ENCODE measurements at places on chromosomes 7 and 10.

DNA sequence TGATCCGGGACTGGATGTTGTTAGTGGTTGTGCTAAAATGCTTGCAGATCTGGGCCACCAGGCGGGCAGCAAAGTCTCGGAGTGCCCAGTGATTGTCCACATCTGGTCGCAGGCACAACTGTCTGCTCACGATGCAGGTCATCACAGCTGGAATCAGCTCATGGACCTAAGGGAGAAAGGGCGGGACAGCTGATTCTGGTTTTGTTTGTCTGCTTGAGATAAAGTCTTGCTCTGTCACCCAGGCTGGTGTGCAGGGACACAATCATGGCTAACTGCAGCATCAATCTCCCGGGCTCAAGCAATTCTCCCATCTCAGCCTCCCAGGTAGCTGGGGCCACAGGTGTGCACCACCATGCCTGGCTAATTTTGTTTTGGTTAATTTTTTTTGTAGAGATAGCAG, 8.0 kb downstream of the TAF6 start:
- DNase-seq, result no peak

GRCh38 chr7:128939861-128940410, 2.2 kb downstream of the IRF5 start:
- no peak for DNase-seq

DNA sequence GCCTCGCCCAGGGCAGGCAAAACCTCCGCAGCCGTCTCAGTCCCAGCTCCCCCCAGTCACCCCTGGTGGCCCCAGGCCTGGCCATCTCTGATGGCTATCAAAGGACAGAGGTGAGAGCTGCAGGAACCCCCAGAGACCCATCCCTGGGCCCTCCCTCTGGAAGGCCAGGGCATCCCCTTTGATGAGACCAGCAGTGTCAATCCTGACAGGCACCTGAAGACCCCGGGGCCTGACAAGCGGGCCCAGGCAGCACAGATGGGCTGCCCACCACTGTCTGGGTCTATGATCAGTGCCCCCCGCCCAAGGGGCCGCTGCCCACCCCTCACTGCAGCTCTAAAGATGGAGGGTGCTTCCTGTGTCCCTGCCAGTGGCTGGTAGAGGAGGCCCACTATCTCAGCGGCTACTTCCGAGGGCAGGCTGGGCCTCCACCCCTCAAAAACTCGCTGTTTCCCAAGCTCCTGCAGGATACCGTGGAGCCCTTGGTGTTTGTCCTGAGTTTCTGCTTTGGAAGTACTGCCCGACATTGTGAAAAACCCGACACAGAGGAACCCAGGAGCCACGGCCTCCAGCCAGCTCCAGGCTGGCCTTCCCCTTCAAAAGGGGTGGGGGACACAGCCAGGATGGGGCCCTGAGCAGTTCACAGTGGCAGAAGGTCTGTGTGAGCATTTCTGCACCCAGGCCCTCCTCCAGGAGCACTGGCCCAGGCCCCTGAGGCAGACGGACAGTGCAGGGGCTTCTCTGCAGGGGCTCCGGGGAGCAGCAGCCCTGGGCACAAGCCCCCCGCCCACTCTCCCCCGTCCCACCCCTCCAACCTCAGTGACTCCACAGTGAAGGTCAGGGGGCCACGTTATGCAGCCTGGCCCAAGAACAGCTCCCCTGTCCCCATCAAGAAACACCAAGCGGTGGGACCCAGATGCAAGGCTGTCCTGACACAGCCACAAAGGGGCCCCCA, 99.2 kb downstream of the PDGFA start:
- DNase-seq, result no peak

DNA sequence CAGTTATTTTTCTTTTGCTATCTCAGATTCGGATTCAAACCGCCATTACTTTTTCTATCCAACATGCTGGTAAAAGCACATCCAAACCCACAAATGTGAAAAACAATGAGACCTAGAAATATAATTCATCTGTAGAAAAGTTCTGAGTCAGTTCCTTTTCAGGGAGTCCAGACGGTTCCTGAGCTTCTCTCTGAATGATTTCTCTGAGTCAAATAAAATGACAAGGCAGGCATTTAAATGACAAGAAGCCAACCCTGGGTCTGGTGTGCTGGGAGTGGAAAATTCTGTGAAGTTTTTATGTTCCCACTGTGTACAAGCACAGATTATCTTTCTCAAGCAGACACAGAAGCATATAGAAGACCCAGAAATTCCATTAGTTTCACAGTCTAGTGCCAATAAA, 96.3 kb upstream of the ANKRD1 start:
- DNase-seq, result no peak

GRCh38 chr7:16918288-16918895, 36.6 kb upstream of the AGR3 start:
- DNase-seq, result peak; percentile 66

DNA sequence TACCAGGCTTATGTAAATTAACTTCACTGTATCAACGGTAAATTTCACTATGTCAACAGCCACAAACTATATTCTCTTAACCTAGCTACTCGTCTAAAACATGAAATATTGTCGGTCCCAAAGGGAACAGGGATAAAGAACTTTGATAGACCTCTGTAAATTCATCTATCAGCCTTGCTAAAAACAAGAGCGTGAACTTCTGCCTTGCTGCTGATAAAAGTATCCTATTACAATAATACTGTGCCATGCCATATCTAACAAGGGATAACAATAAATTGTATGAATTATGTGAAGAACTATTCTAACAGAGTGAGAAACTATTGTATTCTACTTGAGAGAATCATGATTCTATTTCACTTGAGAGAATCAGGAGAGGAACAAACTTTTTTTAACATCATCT, 117.2 kb downstream of the CNOT4 start:
- no peak for DNase-seq

DNA sequence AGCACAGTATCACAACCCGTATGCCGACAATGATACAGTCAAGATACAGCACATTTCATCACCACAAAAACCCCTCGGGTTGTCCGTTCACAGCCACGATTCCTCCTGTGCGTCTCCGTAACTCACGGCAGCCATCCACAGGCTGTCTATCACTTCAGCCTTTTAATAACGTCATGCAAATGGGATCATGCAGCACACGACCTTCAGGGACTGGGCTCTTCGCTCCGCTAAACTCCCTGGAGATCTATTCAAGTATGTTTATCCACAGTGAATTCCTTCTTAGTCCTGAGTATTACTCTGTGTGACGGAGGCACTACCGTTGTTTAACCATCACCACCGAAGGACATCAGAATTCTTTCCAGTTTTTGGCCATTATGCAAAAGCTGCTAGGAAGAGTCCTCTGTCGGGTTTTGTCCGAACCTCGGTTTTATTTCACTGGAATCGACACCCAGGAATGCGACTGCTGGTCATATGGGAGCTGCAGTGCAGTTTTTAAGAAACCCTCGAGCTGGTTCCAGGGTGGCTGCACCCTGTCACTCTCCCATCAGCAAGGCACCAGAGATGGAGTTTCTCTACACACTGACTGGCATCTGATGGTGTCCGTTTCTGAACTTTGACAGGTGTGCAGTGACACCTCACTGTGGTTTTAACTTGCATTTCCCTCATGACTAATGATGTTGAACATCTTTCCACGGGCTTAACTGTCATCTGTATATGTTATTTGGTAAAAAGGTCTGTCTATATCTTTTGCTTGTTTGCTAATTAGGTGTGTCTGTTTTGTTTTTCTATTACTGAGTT, 193.6 kb downstream of the MAD1L1 start:
- DNase-seq, result no peak

DNA sequence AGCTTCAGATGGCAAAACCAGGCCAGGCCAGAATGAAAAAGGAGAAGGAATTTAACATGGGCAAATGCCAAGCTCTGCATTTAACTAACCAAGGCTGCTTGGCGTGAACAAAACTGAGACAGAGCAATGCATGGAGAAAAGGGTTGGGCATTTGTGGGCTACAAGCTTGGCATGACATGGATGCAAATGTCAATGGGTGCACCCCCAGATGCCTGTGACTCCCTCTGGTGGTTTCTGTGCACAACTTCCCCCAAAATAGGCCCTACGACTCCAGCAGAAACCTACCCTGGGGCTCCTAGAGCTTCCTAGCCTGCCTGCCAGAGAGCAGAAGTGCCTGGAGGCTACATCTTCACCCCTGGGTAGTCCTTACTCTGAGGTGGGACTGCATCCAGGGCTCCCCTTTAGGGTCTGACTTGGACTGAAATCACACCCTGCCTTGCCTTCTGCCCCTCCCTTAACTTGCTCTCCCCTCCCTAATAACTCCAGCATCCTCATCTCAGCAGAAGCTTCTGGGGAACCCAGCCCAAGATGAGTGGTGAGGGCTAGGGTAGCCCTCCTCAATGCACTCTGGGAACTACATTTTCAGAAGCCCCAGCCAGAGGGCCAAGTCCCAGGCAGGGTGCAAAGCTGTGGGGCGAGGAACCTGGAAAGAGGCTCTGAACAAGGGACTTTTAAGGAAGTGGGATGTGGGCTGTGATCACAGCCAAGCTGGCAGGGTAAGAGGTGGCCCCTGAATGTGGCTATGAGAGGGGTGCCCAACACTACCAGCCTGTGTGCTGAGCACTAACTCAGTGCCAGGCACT, 11.3 kb downstream of the GPRIN2 start:
- no peak for DNase-seq

GRCh38 chr7:80189638-80190037, 55.0 kb downstream of the GNAI1 start:
- DNase-seq, result no peak

GRCh38 chr10:73054286-73054685, 42.4 kb downstream of the P4HA1 start:
- no peak for DNase-seq

- no peak for DNase-seq
Measured at GRCh38 chr10:6173203-6173602, 29.5 kb upstream of the PFKFB3 start.

- DNase-seq, result no peak
Measured at GRCh38 chr10:68047122-68047521, 28.0 kb downstream of the HERC4 start.

DNA sequence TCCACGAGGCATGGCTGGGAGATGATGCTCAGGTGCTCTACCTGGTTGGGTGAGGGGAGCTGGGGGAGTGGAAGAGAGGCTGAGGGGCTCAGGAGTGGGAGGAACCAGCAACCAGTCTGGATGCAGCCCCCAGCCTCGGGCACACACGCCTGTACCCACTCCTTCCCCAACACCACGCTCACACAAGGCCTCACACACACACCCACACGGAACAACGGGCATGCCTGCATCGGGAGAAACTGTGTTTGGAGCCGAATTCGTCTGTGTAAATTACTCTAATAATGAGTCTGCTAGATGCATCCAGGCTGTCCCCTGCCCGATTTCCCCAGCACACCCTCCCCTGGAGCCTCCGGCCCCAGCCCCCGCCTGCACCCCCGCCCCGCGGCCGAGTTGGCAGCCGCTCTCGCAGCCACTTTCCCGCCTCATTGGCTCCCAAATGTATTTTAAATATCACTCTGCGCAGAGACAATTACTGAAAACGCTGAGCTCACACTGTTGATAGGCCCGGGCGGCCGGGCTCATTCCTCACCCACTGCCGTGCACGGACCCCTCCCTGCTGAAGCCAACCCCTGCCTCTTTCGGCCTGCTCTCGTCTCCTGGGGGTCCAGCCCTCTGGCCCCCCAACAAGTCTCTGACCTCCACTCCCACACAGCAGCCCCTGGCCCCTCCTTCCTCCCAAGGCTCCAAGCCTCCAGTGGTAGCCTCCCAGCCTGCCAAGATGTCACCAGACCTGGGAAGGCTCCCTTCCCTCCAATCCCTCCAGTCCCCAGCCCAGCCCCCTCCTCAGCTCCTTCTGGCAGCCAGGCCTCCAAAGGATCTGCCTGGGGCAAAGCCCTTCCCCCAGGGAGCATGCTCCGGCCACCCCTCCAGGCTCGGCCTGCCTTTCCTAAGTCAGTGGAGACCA, 11.1 kb downstream of the H2BK1 start:
- no peak for DNase-seq

GRCh38 chr7:84372712-84373111, 178.1 kb upstream of the SEMA3A start:
- no peak for DNase-seq

GRCh38 chr7:44472843-44473242, 17.6 kb downstream of the NUDCD3 start:
- no peak for DNase-seq

GRCh38 chr10:48551861-48552591, 52.8 kb downstream of the ARHGAP22 start:
- no peak for DNase-seq

All from hematopoietic multipotent progenitor cell treated with erythropoietin and hydrocortisone succinate and interleukin-3 and kit ligand, for 15 days (in vitro differentiated cells).